ENCODE measurements at places on chromosomes 11 and 22.
A peak's percentile ranks its signal among the peaks of the same experiment; 100 is the strongest.

- DNase-seq: no peak
Measured at GRCh38 chr11:72140661-72141060, 5.1 kb downstream of the FOLR3 start.

DNA sequence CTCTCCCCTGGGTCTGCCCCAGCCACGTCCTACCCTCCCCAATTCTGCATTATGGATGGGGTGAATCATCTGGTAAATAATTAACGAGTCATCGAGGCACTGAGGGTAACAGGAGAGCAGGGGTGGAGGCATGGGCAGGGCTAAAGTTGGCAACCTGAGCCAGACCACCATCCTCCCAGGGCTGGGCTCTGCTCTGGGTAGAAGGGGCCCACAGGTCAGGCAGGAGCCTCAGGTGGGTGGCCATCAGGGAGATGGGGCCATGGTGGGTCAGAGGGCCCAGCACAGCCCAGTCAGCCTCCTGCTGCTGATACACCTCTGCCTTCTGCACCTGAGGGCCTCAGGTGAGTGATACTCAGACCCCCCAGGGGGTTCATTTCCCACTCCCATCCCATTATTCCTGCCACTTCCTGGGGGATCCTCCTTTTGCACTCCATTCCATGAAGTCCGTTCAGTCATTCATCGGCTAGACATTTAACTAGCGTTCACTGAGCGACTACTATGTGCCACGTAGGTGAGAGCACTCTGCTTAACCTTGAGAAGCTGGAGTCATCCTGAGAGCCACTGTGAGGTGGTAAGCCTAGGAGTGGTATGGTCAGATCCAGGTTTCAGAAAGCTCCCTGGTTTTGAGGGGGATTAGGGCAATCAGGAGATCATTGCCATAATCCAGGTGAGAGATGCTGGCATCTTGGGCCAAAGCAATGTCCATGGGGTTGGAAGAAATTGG lies at the start of gene VSIG10L2:
VSIG10L2 (plus strand) TSS at position 248 of the 724 bp plus-strand sequence; CDS start at position 260, 12 bp downstream.
- no peak for DNase-seq

DNA sequence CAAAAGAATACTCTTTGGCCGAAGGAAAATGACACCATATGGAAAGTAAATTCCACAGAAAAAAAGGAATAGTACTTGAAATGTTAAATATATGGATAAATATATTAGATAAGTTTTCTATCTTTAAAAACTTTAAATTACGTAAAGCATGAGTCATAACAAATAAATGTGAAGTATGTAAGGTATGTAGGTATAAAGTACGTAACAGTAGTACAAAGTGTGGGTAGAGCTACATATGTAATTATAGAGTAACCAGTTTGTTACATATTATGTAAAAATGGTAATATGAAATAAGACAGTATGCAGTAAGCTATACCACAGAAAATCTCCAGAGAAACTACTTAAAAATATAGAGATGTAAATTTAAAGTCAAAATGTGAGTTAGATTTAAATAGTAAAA lies 582.3 kb upstream of the CHORDC1 start:
- DNase-seq: no peak

DNA sequence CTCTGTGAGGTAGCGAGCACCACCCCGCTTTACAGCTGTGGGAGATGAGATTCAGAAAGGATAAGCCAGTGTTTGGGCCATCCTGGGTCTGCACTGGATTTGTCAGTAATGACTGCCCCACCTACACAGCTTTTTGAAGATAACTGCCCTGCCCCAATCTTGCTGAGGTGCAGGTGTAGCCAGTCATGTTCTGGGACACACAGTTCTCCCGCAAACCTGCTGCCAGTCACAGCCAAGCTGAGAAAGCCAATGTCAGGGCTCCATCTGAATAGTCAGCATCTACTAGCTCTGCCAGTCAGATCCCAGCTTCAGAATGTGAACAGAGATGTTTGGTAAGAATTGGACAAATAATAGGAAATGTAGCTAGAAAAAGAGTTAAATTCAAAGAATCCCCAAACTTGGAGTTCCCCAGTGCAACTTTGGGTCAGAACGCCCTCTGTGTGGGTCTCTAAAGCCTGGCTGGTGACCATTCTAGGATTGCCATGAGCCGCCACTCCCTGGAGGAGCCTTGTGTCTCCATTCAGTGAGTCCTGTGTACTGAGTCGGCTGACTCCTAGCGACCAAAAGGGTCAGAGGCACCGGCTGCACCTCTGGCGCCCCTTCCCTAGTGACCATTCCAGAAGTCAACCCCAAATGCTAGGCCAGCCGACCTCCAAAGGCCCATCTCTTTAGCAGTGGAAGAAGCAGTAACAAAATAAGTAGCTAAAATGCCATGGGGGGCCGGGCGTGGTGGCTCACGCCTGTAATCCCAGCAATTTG lies 2.4 kb upstream of the MB start:
- DNase-seq: no peak

GRCh38 chr11:88131764-88132470 lies 43.3 kb downstream of the RAB38 start:
- DNase-seq: no peak

- no peak for DNase-seq
Measured at GRCh38 chr11:63592975-63593395, 21.2 kb downstream of the PLAAT3 start.

- no peak for DNase-seq
Measured at GRCh38 chr11:83302151-83302550, 16.0 kb upstream of the CCDC90B start.

- DNase-seq: no peak
Measured at GRCh38 chr11:77046060-77046501, 11.9 kb downstream of the B3GNT6 start.

GRCh38 chr11:113419454-113420003 lies 31.9 kb downstream of the ANKK1 start:
- DNase-seq: no peak

- no peak for DNase-seq
Measured at GRCh38 chr11:97965849-97966646, 1054.7 kb upstream of the CNTN5 start.

GRCh38 chr11:17840101-17840548 lies 105.5 kb downstream of the KCNC1 start:
- DNase-seq: no peak

DNA sequence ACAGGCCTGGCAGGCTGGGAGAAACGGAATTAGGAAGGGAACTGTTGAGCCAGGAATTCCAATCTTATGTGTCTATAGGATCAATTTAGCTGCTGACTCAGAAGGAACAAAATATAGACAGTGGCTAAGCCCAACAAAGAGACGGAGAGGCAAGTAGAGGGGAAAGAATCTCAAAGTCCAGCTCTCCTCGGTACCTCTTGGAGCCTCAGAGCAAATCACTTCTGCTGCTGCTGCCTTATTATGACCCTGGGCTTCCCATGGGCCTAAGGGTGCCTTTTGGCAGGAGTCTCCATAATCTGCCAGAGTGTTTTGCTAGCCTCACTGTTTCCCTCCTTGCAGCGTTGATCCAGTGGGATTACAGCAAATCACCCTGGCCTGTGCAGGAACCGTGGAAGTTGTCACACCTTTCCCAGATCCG lies 31.7 kb downstream of the PAX6 start:
- DNase-seq: peak; percentile 42

GRCh38 chr11:45659031-45659817 lies 6.2 kb downstream of the CHST1 start:
- DNase-seq: no peak

DNA sequence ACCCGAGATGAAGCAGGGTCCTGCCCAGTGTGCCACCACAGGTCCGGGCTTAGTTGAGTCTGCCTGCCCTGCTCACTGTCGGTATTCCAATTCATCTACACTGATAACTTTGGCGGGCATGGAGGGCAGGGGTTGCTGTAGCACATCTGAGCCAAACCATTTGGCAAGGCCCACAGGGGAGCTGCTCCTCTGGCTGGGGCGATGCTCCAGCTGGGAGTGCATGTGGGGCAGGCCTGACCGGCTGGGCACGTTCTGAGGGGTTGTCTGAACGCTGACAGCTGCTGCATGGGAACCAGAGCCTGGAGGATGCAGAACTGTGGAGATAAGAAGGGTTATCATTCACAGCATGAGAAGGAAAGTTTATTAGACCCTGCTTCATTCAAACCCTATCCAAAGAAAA lies 40.4 kb downstream of the DRG1 start:
- DNase-seq: peak; percentile 17

DNA sequence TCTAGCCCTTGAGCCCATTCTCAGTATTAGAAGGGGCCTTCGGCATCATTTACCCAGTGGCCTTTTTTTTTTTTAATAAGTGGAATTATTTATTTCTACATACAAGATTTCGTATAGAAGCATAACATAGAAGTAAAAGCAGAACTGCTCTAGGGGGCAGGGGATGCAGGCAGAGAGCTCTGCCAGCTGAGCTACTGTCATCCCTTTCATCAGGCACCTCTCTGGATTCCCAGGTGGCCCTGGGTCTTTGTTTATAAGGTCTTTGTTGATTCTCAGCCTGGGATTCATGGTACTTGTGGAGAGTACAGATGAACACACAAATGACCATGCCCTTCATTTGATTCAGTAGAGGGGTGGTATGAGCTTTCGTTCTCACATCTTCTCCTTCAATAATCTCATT lies 66.4 kb downstream of the GAB2 start:
- no peak for DNase-seq

- DNase-seq: no peak
Measured at GRCh38 chr11:12187399-12187798, 77.0 kb downstream of the MICAL2 start.

DNA sequence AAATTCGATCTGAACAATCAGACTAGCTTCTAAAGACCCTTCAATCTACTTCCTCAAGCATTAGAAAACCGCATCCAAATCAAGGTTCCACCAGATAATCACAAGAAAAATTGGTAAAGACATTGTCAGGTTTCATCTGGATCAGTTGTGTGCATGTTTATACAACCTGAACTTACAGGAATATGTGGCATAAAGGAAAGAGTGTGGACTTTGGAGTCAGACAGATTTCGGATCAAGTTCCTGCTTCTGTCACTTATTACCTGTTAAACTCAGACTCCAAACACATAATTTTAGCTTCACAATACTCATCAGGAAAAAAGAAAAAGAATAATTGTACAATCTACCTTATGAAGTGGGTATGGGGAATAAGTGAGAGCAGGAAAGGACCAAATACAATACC lies 80.5 kb downstream of the MPPED2 start:
- no peak for DNase-seq

- DNase-seq: no peak
Measured at GRCh38 chr11:64268893-64269539, 15.4 kb downstream of the BAD start.

DNA sequence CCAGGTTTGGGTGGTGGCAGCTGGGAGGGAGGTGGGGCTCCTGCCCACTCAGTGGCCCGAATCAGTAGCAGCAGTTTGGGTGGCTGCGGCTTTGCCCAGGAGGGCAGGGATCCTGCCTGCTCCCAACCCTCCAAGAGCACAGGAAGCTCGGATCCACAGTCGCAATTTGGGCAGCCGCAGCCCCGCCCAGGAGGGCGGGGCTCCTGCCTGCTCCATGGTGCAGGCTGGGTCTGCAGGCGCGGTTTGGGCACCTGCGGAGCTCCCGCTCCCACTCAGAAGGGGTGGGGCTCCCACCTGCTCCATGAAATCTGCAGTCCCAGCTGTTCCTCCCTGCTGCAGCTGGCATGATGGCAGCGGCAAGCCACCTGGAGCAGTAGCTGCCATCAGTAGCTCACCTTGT lies 38.1 kb upstream of the CALCB start:
- no peak for DNase-seq

GRCh38 chr11:24297461-24297860 lies 199.4 kb upstream of the LUZP2 start:
- DNase-seq: peak; percentile 19

- no peak for DNase-seq
Measured at GRCh38 chr11:69620683-69621290, 20.2 kb upstream of the CCND1 start.

GRCh38 chr22:42847110-42847509 lies 10.0 kb downstream of the ARFGAP3 start:
- DNase-seq: no peak

GRCh38 chr11:36356201-36356600 lies 60.1 kb downstream of the PRR5L start:
- no peak for DNase-seq

GRCh38 chr11:67382276-67383136 lies 9.1 kb upstream of the CLCF1 start:
- peak; percentile 74 for DNase-seq

GRCh38 chr22:37370306-37370979 lies 56.8 kb downstream of the ELFN2 start:
- DNase-seq: no peak

DNA sequence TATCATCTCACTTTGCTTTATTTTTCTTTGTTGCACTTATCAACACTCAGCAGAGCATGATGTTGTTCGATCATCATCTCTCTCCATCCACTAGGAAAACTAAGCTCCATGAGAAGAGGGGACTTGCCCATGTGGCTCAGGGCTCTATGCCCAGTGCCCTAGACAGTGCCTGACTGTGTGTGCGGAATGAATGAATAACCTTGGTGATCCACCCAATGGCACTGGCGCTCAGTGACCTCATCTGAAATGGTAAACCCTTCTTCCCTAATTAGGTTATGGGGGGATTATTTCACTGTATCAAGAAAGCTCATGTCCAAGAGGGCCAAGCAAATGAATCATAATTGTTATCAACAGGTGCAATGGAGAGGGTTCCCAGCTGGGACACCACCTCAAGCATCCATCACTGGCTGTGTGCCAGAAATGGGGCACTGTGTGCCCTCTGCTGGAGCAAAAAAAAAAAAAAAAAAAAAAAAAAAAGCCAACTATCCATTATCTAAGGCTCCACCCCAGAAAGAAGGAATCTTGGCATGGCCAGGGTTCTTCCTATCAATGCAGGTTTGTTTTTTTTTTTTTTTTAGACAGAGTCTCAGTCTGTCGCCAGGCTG lies 172.6 kb downstream of the LARGE1 start:
- DNase-seq: no peak

DNA sequence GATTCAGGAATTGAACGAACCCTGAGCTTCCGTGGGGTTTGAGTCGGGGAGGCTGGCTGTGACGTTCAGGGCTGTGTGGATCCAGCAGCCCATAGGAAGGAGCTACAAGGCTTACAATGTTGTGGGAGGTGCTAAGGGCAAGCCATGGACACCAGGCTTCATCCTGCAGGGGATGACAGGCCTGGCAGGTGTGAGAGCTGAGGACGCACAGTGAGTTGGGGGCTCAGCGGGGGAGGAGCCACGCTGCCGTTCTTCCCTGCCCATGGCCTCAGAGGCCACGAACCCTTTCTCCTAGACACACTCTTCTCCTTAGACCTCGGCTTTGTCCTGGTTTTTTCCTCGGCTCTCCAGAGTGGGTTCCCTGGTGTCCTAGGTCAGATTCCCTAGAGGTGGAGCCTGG lies 113.3 kb upstream of the SLC22A12 start:
- DNase-seq: no peak

DNA sequence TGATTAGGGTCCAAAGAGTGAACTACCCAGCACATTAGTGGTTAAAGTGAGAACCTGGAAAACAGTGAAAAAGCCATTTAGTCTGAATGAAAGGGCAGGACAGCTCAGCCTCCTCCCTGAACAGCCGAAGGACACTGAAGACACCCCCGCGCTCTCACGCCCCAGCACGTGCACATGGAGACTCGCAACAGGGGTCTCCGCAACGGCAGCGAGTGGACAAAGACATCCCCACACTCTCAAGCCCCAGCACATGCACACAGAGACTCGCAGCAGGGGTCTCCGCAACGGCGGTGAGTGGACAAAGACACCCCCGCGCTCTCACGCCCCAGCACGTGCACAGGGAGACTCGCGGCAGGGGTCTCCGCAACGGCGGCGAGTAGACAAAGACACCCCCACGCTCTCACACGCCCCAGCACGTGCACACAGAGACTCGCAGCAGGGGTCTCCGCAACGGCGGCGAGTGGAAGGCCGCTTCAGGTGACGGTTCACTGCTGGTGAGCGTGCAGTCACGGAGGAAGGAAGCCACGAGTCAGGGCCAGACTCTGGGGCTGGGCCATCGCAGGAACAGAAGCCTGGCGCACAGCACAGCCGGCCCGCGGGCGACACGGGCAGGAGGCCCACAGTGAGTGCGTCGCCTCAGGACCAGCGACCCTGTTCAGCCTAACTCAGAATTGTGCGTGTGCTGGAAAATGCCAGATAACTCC lies 43.6 kb downstream of the BRD1 start:
- DNase-seq: no peak

Data from hindlimb muscle (tissue), 1 donor.